ENCODE measurements at places on chromosomes 7 and 10.

DNA sequence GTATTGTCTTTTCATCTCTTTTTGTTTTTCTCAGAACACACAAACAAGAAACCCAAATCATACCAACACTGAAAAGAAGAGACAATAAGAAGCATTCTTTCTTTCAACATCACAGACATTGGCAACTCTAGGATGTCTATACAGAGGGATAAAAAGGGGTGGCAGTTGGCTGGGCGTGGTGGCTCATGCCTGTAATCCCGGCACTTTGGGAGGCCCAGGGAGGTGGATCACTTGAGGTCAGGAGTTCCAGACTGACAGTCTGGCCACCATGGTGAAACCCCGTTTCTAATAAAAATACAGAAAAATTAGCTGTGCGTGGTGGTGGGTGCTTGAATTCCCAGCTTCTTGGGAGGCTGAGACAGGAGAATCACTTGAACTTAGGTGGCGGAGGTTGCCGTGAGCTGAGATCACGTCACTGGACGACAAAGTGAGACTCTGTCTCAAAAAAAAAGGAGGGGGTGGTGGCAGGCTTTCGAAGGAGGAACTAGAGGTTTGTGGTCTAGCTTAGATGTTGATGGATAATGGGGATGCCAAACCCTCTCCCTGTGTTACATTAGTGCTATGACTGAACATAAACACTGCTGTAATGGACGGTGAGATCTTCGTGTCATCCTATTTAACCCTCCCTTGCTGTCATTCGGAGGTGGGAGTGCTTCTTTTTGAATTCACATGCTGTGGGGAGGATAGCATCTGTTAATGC, 9.4 kb downstream of the CNNM2 start:
- no peak for DNase-seq

- DNase-seq: no peak
These were observed 46.3 kb upstream of the DMBT1 start for GRCh38 chr10:122514045-122514840.

DNA sequence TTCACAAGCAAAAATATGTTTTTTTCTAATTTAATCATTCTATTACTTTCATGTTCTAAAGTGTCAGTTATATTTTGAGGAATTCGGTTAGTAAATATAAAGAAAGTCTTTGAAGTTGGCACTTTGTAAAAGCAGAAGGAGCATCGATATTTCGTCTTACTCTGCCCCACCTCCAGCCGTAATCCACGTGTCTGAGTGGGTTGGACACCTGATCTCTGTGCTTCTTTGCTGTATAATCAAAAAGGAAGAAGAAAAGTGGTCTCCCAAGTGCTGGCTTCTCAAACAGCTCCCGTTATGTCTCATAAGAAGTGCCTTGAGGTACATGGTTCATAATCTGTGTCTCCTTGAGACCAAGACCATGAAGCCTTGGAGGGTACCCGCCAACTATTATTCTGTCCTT, 19.8 kb downstream of the PRKAR2B start:
- no peak for DNase-seq

DNA sequence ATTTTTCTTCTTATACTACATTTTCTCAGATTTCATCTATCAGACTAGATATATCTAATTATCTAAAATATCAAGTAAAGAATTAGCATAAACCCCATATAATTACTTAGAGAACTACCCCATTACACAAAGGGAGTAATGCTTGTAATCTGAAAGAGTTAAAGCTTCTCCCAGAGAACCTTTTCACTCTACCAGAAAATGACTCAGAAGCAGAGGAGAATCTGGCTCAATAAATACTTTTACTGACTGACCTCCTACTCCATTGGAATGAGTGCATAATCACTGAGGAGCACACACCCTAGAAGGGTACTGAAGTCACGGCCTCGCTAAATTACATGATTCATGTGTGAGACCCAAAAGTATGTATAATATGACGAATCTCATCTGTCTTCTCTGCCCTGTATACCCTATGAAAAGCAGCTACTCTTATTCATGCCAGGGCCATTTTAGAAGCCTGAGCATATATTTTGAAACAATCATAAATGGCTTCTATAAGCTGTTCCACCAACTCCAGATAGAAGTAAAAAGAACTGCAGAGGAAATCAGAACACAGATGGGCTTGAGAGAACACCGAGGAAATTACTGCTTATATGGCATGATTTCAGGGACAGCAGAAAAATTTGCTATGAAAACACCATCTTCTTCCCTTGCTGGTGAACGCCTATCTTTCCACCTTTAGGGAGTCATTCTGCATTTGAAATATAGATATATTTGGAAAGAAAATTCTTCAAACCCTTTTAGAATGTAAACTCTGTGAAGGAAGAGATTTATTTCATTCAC, 32.7 kb downstream of the DNMBP start:
- no peak for DNase-seq

DNA sequence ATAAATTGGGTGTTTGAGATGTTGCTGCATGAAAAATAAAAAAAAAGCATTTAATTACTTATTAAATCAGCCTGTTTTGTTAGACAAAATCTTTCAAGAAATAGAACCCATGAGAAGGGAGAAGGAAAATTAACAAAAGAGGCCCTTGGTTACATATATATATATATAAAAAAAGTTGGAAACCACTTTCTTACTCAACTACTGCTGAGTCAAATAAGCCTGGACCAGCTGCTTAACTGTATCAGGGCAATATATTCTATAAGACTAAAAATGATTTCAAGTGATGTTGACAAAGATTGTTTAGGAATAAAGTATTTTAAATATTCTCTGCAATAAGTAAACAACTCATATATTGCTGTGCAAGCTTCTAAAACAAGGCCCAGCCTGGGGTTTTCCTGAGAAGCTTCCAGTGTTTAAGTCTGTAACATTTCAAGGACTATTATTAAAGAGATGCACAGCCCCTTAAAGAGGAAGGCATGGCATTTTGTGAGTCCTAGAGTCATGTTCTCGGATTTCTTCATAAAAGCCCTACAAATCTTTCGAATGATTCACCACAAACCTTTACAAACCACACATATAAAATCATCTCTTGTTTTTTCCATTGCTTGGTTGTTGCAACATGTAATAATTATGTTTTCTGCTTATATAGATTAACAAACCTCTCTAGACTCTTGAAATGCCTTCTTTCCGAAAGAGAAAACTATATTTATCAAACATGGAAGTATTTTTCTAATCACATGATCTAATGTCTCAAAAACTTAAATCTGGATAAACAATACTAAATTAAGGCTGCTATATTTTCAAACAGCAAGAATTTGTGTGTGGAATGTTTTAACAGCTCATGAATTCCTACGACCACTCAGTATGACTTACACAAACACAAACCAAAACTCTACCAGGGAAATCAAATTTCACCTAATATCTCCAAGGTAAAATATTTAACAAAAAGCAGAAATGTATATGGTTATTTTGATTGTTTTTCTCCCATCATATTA, 14.3 kb downstream of the JAZF1 start:
- no peak for DNase-seq

- no peak for DNase-seq
These were observed 428.4 kb upstream of the TEX47 start for GRCh38 chr7:89223900-89224395.

DNA sequence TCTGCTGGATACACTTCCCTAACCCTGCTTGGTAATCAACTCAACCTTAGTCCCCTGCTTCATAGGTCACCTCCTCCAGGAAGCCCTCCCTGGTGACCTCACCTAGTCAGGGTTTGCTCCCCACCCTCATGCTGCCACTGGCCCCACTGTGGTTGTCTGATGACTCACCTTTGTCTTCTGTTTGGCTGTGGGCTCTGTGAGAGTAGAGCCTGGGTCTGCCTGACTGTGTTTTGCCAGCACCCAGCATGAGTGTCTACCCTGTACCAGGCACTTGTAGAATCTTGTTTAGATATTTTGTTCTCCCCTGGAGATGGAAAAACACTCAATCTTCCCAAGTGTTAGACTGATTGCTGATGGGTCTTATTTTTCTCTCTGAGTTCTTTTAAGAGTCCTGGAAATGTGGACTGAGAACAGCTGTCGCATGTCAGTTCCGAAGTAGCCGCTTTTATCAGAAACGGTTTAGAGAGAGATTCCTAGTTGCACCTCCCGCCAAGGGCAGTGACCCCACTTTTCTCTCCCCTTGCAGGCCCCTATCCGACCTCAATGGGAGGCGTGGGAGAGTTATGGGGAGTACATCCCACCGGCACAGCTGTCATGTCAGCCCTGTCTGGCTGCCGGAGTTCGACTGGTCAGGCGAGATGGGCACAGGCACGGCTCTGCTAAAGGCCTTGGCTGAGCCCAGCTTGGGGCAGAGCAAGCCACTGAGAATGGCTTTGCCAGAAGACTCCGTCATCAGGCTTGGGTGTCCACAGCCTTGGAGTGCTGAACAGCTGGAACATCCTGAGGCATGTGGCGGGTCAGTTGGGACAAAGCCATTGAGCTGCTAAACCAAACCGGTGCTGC, 134.3 kb downstream of the GRK5 start:
- DNase-seq: peak; percentile 40

- DNase-seq: no peak
These were observed 10.6 kb downstream of the ZFAND2A start for GRCh38 chr7:1149351-1149794.

DNA sequence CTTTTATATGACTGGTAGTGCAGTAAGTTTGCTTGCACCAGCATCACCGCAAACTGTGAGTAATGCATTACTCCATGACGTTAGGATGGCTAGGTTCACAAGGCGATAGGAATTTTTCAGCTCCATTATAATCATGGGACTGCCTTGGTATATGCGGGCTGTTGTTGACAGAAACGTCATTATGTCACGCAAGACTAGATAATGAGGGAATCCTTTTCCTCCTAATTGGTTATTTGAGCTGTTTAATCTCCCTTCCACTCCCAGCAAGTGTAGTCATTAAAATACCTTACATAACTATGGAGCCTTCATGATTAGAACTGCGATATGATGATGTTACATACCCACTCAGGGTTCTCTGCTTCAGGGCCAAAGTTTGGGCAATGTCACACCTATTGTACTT, 17.3 kb downstream of the KLLN start:
- DNase-seq: no peak

DNA sequence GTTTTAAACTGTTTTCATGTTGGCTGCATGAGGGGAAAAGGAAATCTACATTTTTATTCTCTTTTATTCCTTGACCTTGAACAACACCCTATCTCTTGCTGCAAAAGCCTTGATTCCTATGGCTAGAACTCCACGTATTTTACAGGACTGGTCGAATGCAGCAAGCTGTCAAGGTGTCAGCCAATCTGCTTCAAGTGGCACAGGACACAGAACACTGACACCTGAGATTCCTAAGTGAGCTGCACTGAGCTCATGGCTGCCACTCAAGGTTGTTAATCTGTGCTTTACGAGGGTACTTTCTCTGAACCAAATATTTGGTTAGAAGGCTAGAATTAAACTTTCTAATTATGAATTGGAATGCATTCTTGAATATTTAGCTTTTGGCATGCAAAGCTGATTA, 349.7 kb upstream of the COBL start:
- no peak for DNase-seq

- DNase-seq: no peak
These were observed 156.4 kb downstream of the OAT start for GRCh38 chr10:124262234-124262865.

- no peak for DNase-seq
These were observed 128.0 kb downstream of the MBL2 start for GRCh38 chr10:52644373-52645186.

DNA sequence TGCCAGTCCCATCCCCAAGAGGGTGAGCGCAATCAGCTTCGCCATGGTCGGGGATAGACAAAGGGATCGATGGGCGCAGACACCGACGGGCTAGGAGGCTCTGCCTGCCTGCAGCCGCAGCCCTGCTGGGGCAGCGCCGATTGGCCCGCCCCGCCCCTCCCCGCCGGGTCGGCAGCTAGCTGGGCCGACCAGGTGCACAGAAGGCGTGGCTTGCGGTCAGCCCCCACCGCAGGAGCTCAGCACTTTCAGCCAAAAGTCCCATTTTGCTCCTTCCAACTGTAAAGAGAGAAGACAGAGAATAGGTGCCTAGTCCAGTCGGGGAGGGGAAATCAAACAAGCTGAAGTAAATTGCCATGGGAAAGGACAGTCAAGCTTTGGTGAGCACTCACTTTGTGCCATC, at the start of gene PON1:
Gene PON1, minus strand, starts transcription at position 102 of the 400 bp plus-strand sequence. Its CDS starts 57 bp downstream, at position 45.
- no peak for DNase-seq

DNA sequence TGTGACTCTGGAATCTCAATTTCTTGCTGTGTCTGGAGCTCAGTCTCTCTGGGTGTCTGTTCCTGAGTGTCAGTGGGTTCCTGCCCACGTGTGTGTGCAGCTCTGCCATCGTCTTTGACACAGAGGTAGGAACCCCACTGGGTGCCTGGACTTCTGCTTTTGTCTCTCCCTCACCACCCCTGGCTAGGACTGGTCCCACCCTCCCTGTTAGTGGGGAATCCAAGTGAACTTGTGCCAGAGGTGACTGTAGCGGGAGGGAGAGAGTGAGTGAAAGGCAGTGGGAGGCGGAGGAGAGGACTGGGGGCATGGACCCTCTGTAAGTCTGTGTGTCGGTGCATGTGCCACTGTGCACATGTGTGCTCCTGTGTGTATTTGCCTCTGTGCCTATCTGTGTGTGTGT, 299.9 kb upstream of the ZMIZ1 start:
- no peak for DNase-seq

GRCh38 chr7:117705630-117706029, 167.6 kb downstream of the CTTNBP2 start:
- no peak for DNase-seq

DNA sequence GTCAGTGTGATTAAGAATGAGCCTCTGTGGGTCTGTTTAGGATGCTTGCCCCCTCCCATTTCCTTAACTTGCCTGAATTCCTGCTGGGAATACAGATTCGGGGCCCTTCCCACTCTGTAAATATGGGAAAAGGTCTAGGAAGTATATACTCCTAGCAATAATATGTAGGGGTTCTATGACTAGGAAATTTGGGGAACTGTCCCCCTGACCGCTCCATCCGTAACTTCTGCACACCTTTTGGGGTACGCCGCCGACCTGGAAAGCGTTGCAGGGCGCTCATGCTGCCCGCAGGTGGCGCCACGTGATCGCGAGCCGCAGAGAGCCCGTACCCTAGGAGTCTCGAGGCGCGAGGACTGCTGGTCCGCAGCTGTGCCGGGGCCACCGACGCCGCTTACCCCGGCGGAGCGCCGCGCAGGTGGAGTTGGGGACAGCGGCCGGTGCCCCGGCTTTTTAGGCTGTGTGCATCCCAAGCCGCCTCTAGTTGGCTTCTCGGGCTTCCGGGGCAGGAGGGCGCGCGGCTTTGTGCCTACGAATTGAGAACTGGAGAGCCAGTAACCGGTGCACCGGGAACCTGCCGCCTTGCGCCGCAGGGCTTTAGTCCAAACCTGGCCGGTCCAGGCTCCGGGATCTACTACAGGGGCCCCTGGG, 656 bp upstream of the CNNM2 start:
- peak; percentile 66 for DNase-seq

Measured in stimulated activated CD8-positive, alpha-beta memory T cell treated with anti-CD3 and anti-CD28 coated beads, Interleukin-4, amount 100 ng/mL, for 4 hours (primary cell).